ENCODE measurements at places on chromosomes 16 and 17. TPM values are rescaled to one million over a fixed set of nuclear protein-coding genes. Genes with fewer than 3 reads are reported as not detected.

GRCh38 chr17:4676791-4677190 is 27.1 kb downstream of the PELP1 start:
- DNase-seq = no peak

DNA sequence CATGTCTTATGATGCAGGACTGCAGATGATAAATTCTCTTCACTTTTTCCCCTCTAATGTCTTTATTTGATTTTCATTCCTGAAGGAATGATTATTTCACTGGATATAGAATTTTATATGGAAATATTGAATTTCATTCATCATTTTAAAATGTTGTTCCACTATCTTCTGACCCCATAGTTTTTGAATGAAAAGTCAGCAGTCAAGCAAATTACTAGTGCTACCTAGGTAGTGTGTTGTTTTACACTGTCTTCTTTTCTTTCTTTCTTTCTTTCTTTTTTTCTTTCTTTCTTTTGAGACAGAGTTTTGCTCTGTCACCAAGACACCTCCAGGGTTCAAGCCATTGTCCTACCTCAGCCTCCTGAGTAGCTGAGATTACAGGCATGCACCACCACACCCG is 76.9 kb downstream of the WSB1 start:
- DNase-seq = no peak

- no peak for DNase-seq
These were observed 27.3 kb upstream of the GPRC5B start for GRCh38 chr16:19911747-19912454.

- DNase-seq = no peak
These were observed 75.1 kb upstream of the GPRC5B start for GRCh38 chr16:19959736-19960135.

- DNase-seq = no peak
These were observed 25.0 kb downstream of the METTL22 start for GRCh38 chr16:8646326-8647053.

DNA sequence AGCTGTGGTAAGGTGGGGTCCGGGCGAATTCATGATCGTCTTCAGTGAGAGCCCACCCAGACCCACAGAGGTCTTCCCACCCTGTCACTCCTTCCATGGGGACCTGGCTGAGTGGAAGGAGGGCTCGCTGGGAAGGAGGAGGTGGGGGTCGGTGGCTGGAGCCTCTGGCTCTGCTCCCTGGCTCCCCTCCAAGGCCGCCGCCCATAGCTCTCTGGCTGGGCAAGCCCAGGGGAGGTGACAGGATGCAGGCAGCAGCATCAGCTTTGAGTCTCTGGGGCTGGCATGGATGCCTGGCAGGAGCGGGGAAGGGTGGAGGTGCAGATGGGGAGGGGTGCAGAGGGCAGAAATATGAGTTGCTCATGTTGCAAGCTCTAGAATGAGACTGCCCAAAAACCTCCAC is 147.0 kb downstream of the ENGASE start:
- no peak for DNase-seq

- DNase-seq = no peak
These were observed 8.2 kb downstream of the UBE2O start for GRCh38 chr17:76444518-76445311.

- DNase-seq = no peak
These were observed 35.2 kb downstream of the KIAA0513 start for GRCh38 chr16:85062845-85063244.

DNA sequence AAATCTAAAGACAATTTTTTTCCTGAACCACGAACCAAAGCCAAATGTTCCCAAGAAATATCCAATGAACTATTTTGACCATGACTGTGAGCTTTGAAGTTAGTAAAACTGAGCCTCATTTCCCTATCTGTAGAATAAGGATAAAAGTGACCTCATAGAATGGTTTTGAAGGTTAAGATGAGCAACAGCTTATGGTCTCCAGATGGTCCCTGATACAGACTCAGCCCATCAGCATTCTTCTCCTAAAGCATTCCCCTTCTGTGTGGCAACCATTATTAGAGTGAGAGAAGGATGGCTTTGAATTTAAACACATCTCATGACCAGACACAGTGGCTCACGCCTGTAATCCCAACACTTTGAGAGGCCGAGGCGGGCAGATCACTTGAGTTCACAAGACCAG is 70.1 kb downstream of the COPRS start:
- DNase-seq = no peak

The TNK1 gene
- total RNA-seq = 12.3 TPM

The TNFRSF17 gene
- total RNA-seq = 2.2 TPM

The NPIPB8 gene
- total RNA-seq = 4.4 TPM

The BFAR gene
- 60.3 TPM for total RNA-seq

- peak; percentile 53 for DNase-seq
These were observed 856 bp downstream of the DNAJA2 start for GRCh38 chr16:46972429-46973206.

The KRTAP3-1 gene
- total RNA-seq = not detected

The ITGB3 gene
- total RNA-seq = 13.2 TPM

- no peak for DNase-seq
These were observed 11.1 kb upstream of the TFAP4 start for GRCh38 chr16:4283939-4284338.

DNA sequence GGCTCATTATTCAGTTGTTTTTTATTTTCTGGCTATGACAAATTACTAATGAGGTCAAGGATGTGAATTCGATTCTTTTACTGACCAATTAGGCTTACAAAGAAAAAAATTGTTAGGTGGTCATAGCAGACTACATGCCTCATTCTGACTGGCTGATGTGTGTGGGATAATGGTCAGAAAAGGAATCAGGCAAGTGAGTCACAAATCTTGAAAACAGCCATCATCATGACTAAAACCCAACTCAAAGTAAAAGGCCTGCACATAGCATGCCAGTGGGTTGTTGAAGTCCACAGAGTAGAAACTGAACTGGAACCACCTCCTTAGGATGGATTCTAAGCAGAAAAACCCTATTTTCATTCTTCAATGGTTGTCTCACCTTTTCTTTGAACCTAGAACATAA is 8.6 kb downstream of the RPGRIP1L start:
- no peak for DNase-seq

DNA sequence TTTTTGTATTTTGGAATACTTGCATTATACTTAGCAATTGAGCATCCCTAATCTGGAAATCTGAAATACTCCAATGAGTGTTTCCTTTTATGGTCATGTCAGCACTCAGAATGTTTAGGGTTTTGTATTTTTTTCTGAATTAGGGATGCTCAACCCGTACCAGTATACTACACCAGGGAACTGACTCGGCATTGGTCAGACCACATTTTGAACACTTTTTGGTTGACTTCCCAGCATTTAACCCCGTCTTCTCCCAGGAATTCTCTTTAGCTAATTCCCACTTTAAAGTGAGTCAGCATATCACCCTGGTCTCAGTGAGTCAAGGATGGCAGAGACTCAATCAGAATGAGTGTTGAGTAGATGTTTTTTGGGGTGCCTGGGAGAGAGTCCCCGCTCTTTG is 177.9 kb downstream of the SPECC1 start:
- DNase-seq = no peak

DNA sequence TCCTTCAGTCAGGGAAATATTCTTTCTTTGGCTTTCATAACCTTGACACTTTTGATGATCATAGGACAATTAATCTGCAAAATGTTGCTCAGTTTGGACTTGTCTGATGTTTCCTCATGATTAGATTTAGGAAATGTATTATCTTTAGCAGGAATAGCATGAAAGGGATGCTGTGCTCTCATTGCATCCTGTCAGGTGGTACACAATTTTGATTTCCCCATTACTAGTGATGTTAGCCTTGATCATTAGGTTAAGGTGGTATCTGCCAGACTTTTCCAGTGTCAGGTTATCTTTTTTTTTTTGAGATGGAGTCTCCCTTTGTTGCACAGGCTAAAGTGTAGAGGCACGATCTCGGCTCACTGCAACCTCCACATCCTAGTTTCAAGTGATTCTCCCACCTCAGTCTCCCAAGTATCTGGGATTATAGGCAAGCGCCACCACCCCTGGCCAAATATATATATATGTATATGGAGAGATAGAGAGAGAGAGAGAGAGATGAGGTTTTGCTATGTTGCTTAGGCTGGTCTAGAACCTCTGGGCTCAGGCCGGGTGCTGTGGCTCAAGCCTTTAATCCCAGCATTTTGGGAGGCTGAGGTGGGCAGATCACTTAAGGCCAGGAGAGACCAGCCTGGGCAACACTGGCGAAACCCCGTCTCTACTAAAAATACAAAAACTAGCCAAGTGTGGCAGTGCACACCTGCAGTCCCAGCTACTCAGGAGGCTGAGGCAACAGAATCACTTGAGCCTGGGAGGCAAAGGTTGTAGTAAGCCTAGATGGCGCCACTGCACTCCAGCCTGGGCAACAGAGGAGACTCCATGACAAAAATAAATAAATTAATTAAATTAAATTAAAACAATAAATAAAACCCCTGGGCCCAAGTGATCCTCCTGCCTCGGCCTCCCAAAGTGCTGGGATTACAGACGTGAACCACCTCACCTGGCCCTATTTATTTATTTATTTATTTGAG is 15.8 kb upstream of the CAVIN1 start:
- no peak for DNase-seq

- no peak for DNase-seq
These were observed 136.3 kb downstream of the BANP start for GRCh38 chr16:88087517-88087877.

DNA sequence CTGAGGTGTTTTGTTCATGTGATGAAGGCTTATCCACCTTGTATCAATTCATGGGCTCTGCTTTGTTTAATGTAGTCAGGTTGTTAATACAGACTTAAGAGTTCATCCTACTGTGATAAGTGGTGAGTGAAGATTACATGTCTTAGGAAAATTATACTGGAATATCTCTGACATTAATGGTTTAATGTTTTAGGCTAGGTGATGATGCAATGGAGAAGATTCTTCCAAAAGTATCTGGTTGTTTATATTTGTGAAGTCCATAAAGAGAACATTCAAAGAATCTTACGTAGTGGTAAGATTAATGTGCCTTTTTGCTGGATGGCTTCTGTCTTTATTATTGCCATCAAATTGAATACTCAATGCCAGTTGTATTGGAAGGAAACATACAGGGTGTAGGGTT is 236.4 kb downstream of the BCAS3 start:
- no peak for DNase-seq

- DNase-seq = no peak
These were observed 3.2 kb downstream of the TERB1 start for GRCh38 chr16:66798161-66798560.

- DNase-seq = no peak
These were observed 32.2 kb downstream of the FAM222B start for GRCh38 chr17:28810437-28810836.
